ENCODE measurements at places on chromosomes 2 and 18.

DNA sequence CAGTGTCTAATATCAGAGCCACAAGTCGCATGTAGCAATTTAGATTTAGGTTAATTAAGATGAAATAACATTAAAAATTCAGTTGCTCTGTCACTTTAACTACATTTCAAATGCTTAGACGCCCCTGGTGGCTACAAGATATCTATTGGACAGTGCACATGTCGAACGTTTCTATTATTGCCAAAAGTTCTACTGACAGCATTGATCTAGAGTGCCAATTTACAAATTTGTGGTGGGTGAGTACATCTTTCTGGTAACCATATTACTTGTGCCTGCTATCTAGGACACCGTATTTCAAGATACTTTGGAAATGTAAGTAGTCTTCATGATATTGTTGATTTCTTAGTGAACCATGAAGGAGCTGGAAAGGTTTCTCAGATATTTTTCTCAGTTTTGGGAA is 20.2 kb downstream of the PIK3C3 start:
- DNase-seq: no peak

DNA sequence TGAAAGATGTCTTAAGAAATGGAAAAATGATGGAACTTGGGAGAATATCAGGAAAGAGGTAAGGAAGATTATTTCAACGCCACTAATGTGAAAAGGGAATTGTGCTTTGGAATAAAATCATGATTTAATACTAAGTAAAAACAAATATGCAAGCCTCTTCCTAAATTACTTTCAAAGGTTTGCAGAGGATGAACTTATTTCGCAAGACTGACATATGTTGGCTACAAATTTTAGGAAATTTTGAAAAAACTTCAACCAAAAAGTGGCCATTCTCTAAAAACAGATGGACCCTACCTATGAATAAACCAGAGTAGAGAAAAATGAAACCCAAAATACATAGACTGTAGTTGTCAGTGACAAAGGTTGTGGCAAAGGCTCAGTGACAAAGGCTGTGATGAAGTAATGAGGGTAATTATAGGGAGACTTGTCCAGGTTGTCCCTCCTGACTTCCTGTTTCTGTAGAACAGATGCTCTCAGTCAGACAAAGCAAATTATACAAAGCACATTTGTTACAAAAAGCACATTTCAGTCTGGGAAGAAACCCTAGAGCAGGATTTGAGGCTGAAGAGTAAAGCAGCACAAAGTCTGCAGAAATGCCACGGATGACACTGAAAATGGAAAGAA is 39.5 kb downstream of the SFT2D3 start:
- no peak for DNase-seq

GRCh38 chr2:27323596-27324285 is 844 bp upstream of the MPV17 start:
- no peak for DNase-seq

DNA sequence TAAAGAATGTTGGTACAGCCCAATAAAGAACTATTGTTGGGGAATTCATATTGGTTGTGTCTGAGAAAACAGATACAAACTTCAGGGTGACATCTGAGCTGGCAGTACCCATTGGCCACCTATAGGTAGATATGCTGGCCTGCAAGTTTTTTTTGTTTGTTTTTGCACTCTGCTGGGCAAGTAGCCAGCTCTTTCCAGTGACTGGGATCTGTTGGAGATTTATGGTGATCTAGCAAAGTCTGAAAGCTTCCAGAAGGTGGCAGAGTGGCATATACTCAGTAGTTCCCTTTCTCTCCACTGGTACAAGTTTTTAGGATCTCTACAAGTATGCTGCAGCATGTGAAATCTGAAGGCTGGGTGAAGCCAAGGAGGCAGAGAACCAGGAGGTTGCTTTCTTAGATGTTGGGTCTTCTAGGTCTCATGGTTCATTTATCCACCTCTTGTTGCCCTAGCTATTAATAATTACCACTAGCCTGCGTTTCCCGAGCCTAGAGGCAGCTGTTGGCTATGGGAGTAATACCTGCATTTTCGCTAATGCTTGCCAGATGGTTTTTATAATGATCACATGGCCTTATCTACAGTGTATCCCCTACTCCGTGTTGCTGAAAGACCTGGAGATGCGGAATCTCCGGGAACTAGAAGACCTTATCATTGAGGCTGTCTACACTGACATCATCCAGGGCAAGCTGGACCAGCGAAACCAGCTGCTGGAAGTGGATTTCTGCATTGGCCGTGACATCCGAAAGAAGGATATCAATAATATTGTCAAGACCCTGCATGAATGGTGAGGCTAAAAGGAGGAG is 9.5 kb downstream of the COPS7B start:
- peak; percentile 15 for DNase-seq
